Activated CD4-positive, CD25-positive, alpha-beta regulatory T cell (primary cell): ENCODE measurements at places on chromosomes 5 and 9.

DNA sequence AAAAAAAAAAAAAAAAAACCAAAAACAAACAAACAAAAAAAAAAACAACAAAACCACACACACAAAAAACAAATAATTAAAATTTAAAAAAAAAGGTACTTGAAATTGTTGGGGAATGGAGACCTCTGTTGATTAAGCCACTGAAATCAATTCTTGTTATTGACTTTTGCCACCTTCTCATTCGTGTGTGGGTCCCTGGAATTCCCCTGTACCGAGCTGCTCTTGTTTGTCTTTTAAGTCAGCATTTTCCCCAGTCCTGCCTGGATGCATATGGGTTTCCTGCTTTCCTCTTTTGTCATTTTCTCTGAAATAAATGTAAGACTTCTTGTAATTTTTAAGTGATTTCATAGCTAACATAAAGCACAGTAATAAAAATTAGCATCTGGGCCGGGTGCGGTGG, 45.5 kb downstream of the GPBP1 start:
- DNase-seq = no peak

DNA sequence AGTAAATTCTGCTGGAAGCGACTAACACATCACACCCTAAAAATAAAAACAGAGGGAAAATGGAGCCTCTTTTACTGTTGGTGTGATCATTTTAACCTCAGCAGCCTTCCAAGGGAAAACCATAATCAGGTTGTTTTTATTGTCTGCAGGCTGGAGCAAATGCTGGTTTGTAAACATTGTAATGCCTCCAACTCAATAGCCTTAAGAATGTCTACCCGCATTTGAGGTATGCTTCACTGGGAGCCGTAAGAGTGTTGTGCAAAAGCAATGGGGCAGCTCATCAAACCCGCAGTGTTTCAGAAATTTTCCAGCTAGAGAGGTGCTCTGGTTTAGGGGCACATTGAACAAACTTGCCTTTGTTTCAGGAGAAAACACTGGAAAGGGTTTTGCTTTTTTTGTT, 17.0 kb downstream of the NIM1K start:
- no peak for DNase-seq

DNA sequence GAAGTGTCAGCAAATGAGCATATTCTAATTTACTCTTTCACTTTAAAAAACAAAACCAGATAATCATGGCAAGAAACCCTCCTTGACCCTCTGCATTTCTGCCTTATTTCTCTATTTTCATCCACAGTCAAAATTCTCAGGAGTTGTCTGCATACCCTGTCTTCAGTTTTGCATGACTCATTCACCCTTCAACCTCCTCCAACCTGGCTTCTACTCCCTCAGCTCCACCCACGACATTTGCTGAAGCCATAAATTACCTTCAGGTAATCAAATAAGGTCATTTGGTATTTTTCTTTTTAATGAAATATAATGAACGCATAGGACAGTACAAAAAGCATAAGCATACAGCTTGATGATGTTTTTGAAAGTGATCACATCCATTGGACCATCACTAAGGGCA, 27.8 kb upstream of the SH3GL2 start:
- no peak for DNase-seq

DNA sequence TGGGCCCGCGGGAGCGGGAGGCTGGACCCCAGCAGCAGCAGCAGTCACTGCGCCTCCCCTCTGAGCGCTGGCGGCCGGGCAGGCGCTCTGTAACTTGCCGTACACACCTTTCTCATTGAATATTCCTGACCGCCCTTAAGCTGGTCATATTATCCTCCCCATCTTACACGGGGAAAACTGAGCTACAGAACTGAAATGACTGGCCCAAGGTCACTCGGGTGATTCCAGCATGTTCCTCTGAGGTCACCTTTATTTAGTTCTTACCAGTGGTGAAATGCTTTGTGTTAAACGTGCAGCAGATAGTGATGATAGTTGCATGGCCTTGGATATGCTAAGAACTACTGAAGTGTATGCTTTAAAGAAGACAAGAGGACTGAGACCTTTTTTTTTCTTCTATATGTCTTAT, 607 bp downstream of the UQCRQ start:
- no peak for DNase-seq

GRCh38 chr5:9739135-9739534, 109.0 kb upstream of the TAS2R1 start:
- no peak for DNase-seq

DNA sequence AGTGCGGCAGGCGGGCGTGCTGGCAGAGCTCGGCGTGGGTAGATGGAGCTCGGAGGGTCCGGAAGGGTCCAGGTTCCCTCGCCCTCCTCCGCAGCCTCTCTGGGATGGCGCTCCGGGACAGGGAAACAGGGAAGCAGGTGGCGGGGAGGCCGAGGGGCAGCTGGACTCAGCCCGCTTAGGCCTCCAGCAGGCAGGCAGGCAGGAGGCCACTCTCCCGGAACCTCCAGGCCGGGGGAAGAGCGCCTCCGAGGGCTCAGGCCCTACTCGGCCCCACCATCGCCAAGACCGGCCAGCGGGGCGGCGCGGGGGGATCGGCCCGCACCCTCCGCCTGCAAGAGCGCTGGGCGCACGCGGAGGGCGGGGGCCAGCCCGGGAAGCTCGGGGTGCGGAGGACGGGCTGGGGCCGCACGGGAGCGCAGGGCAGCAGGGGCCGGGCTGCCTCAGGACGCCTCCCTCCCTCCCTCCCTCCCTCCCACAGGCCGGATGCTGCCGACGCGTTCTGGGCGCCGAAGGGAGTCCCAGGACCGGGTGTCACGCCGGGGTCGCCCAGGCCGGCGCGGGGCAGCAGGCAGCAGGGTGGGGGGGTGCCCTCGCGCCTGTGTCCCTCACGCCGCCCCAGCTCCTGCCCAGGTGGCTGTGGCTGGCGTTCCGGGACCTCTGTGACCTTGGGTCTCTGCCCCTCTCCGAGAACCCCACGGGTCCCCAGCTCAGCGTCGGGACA, 977 bp downstream of the MGAT4B start:
- no peak for DNase-seq

DNA sequence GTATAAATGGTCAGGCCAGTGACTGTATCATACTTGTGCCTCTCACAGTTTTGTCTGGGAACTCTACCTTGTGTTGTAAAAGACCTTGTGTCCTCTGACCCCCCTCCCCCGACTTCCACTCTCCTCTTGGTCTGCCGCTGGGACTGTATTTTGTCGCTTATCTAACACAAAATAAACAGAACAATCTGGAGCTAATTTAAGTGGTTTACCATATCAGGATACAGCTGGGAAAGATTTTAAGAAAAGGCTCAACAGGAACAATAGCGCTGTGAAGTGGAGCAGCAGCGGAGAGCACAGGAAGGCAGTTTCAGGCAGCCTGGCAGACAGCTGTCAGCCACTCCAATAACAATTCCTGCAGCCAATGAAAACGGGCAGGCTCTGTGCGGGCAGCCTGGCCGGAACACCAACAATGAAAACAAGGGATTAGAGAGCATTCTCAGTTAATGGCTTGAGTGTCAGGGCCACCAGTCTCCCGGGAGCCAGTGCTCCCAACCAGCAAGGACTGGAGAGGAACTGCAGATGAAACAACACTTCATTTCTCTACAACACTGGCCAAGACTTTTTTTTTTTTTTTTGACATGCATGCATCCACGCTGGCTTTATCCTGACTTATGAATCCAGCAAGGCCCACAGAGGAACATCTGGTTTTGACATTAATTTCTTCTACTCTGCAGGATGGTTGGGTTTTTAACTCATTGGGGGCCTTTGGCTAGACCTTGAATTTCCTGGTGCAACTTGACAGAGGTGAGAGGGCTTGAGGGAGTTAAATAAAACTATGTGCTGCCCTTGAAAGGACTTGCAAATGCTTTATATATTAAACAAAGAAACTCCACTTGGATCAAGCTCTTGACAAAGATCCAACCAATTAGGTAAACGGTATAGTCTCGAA, 76.7 kb downstream of the ARSB start:
- DNase-seq = no peak

DNA sequence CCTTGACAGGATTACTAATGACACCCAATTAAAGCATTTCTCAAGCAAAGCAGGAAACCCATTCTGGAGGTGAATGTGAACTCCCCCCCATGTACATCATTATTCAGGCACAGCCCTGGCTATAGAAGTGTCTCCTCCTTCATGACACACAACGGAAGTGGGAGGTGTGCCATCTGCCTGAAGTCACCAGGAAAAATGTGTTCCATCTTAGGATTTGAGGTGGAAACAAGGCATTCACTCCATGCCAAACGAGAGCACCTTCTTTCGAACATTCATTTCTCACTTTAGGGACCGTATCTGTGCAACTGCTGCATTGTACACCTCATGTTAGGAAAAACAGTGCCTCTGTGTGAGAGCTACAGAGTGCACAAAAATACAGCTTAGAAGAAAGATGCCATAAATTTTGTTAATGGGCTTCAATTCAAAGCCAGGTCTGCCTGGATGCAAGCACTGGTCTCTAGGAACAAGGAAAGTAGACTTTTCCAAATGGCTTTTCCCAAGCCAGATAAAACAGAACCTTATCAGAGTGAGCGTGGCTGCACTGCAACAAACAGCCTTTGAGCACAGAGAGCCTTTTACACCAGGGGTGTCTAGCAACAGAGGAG, 19.4 kb downstream of the GOLM1 start:
- no peak for DNase-seq

GRCh38 chr5:40475561-40475960, 204.2 kb upstream of the PTGER4 start:
- no peak for DNase-seq

GRCh38 chr5:135214897-135215616, 181.0 kb upstream of the PITX1 start:
- DNase-seq = no peak

- DNase-seq = no peak
These were observed 117.4 kb downstream of the WNK2 start for GRCh38 chr9:93301291-93301811.

DNA sequence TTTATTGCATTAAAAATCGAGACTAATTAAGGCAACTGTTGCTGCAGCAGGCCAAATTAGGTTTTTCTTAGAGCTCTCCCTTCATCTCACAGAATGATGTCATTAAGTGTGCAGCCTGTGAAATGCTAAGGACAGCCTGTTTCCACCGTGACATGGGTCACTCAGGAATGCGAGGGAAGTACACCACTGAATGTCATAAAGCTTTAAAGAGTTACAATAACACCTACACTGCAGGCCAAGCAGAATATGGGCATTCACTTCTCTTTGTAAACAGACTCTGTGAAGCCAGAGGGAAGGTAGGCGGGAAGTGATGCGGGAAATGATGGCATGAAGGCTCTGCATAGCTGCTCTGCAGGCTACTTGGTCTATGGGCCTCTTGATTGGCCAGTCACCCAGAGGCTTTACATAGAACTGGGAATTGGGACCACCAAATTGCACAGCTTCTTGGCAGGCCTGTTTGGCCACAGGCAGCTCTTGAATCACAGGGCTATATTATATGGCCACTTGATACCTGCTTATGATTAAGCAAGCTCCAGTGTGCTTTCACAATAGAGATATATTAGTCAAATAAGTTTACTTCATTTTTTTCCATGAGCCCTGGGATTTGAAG, 28.4 kb upstream of the AOPEP start:
- no peak for DNase-seq

GRCh38 chr9:78682216-78682615, 385.3 kb downstream of the PSAT1 start:
- DNase-seq = no peak

DNA sequence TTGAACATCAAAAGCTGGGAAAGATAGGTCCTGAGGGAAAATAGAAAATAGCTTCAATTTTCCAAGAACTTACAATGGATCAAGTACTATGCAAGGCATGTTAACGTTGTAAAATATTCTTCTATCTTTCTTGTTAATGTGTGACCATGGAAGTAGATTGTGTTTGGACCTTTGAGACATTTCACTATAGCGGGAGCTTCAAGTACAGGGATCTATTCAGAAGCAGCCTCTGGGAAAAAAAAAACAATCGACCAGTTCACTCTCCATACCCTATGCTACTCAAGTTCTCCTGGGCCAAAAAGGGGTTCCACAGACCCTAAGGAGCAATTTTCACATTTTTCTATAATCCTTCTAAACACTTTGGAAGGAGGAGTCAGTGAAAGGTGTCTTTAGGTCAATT, 54.1 kb upstream of the ATP10B start:
- DNase-seq = no peak

- no peak for DNase-seq
These were observed 6.2 kb downstream of the EXOC3 start for GRCh38 chr5:449151-449550.

DNA sequence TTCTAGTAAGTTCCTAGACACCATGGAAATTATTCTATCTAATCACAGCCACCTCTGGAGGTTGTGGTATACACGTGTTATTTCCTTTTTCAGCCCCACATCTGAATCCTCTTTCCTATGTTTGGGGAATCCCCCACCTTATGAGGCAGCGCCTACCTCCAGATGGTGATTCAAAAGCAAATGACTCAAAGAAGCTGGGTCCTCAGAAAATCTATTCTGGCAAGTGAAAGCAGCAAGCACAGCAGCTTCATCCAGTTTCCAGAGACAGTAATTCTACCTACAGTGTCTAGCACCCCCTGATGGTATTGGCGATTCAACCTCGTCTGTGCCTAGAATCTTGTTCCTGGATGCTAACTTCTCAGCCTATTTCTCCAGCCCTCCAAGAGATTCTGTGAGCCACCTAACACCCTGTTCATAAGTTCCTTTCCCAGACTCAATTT, 43.0 kb downstream of the STRBP start:
- DNase-seq = peak; percentile 5

DNA sequence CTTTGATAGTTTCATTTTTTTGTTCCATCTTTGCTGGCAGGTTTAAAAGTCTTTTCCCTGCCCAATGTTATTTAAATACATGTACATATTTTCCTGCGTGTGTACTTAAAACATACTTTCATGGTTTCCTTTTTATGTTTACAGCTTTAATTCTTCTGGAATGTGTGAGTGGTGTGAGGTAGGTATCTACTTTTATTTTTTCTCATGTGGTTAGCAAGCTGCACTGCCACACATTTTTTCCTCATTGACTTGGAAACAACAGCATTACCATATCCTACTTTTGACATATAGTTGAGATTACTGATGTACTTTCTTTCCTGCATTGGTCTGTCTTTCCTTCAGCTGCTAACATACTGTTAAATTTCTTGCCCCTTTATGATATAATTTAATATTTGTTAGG, 51.4 kb upstream of the COL15A1 start:
- no peak for DNase-seq

- DNase-seq = no peak
These were observed 91.4 kb downstream of the ADAMTS16 start for GRCh38 chr5:5231576-5231975.

- no peak for DNase-seq
These were observed 5.5 kb upstream of the CEP120 start for GRCh38 chr5:123428521-123429220.

GRCh38 chr9:84807870-84808390, 138.4 kb downstream of the NTRK2 start:
- DNase-seq = no peak

GRCh38 chr5:72222521-72222920, 97.5 kb downstream of the MRPS27 start:
- DNase-seq = no peak
